ENCODE measurements at places on chromosomes 5 and 9.

DNA sequence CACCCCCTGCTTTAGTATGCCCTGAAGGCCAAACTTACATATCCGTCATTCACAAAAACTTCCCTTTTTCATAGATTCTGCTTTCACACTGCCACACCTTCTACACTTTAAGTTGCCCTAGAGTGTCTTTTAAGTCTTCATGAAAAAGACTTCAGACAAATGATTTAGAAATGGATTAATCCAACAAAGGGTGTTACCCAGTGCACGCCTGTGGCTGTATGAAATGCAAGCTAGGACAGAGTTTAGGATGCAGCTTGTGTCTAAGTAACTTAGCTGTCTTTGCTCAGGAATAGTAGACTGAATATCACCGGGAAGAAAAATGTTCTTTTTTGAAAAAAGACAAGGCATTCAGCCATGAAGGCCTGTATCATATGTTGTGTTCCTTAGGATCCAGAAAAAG lies 210.0 kb downstream of the MPDZ start:
- no peak for DNase-seq

- peak; percentile 49 for DNase-seq
These were observed 93.0 kb upstream of the COL5A1 start for GRCh38 chr9:134548618-134549017.

DNA sequence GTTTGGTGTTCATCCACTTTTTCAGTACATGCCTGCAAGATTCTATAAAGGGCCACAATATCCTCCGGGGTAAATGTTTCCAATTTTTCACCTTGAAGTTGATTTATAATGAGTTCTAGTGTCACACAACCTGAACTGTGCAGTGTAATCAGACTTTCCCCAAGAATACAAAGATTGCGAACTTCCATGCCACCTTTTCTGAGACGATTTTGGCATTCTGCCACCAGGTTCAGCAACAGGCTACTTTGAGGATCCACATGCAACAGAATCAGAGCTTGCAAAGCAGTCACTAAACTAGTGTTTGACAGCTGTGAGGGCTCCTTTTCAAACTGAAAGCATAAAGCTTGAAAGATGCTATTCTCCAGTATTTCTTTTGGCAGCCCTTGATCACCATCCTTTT lies 1.6 kb downstream of the FASTKD3 start:
- no peak for DNase-seq

DNA sequence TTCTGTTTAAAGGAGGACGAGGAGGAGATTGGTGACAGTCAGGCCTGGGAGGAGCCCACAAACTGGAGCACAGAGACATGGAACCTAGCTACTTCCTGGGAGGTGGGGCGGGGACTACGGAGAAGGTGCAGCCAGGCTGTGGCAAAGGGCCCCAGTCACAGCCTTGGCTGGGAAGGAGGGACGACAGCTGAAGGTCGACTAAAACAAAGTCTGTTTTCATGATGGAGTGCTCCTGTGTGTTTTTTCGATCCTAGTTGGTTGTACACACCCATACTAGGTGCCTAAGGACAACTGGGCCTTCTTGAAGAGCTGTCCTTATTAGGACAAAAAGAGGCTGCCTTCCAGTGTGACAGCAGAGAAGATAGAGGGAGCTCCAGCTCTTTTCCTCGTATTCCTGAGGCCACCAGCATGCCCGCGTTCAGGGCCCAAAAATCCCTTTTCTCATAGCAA lies 2.9 kb downstream of the CCDC107 start:
- DNase-seq = no peak

DNA sequence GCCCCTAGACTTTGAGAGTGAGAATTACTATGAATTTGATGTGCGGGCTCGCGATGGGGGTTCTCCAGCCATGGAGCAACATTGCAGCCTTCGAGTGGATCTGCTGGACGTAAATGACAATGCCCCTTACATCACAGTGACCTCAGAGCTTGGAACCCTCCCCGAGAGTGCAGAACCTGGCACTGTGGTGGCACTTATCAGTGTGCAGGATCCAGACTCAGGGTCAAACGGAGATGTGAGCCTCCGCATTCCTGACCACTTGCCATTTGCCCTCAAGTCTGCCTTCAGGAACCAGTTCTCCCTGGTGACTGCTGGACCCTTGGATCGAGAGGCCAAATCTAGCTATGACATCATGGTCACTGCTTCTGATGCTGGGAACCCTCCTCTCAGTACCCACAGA lies 1.3 kb downstream of the PCDHGC4 start:
- DNase-seq = no peak

- no peak for DNase-seq
These were observed 74.6 kb downstream of the FOXD1 start for GRCh38 chr5:73373814-73374510.

- DNase-seq = peak; percentile 80
These were observed 332.3 kb downstream of the CWC27 start for GRCh38 chr5:65100911-65101631.

GRCh38 chr5:36949593-36949992 lies 73.0 kb downstream of the NIPBL start:
- DNase-seq = no peak

GRCh38 chr5:177984584-177985206 lies 11.3 kb downstream of the PROP1 start:
- peak; percentile 46 for DNase-seq

GRCh38 chr5:39209924-39210323 lies 9.4 kb downstream of the FYB1 start:
- DNase-seq = no peak

GRCh38 chr5:128770907-128771306 lies 194.4 kb upstream of the SLC27A6 start:
- no peak for DNase-seq

DNA sequence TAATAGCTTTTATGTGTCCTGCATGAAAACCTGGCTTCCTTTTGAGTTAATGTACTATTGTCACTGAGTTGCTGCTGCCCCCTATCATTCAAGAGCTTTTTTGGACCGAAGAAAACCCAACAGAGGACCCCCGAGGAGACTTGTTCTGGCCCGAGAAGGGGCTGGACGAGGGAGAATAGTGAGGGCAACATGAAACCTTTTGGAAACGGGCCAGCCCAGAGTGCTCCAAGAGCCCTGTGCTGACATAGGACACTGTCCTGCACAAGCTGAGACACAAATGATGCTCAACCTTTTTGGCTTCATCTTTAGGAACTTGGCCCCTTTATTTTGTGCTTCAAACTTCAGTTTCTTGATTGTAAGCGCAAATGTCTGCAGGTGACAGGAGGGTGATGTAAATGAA lies 4.0 kb upstream of the GADD45G start:
- no peak for DNase-seq

DNA sequence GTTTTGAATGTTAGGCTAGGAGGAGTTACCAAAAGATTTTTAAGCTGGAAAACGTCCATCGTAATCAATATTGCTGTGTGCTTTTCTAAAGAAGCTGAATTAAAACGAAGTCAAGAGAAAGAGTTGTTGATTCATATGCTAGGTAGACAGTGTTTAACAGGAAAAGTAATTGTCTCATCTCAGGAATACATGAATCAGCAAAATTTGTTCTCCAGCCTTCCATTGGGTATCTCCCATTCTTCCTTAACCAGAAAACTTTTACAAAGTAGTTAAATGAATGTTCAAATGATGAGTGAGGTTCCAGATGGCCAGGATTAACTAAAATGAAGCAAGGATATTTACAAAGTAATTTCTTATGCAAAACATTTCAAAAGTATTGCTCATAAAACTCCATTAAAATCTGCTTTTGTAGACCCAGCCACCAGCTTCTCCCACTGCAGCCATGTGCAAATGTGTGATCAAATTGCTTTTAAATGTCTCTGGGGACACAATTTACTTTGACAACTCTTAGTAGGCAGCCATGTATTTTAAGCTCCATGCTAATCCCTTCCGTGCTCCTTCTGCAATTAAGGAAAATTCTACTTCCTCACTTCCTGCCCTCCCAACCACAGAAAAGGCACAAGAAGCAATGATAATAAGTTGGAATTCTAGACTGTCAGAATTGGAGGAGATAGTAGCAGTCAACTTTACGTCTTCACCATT lies 121.2 kb downstream of the HTR4 start:
- no peak for DNase-seq
